ENCODE measurements at places on chromosomes 6 and 20. TPM values are rescaled to one million over a fixed set of nuclear protein-coding genes. Genes with fewer than 3 reads are reported as not detected.

DNA sequence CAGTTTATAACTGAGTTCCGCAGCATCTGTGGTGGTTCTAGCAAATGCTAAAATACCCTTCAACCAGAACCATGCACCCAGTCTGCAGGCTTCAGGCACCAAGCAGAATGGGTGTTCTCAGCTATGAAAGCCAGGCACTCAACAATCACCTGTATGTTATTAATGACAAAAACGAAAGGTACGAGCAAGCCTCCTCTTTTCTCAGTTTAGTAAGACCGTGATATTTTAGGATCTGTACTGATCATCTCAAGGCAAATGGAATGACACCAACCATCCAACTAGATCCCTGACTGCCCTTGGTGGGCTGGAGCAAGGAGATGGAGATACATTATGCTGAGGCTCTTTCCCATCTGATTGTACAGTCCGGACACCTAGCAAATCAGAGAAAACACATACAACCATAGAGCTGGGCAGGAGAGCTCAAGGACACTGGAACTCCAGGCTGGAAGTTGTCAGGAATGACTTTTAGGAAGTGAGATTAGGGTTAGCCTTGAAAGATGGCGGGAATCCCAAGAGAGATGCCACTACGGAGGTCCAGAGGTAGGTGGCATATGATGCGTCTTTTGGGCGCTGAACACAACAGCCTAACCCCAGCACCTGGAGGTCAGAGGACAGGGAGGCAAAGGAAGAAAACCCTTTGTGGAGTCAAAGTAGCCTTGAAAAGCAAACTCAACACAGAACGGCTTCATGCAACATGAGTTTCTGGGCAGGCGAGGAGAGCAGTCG is 33.4 kb downstream of the SLC23A2 start:
- DNase-seq: no peak

MATN4 gene
- 0.02 TPM for polyA plus RNA-seq

DNA sequence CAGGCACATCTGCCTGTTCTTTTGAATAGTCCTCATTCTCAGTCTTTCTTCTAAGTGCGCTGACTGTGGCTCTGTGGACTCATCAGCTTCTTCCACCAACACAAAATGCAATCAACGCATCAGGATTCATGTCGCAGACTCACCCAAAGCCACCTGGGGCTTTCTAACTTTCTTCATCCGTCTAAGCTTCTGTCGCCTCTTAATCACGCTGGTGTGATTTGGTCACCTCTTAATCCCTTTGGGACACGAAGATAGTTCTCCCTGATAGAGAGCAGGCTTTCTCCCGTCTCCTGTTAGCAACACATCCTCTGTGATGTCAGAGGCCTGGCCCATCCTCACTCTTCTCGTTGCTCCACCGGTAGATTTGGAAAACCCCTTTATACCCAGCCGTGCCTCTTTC is 78.0 kb upstream of the FOXQ1 start:
- no peak for DNase-seq

RIPPLY2 gene
- not detected for polyA plus RNA-seq

DNA sequence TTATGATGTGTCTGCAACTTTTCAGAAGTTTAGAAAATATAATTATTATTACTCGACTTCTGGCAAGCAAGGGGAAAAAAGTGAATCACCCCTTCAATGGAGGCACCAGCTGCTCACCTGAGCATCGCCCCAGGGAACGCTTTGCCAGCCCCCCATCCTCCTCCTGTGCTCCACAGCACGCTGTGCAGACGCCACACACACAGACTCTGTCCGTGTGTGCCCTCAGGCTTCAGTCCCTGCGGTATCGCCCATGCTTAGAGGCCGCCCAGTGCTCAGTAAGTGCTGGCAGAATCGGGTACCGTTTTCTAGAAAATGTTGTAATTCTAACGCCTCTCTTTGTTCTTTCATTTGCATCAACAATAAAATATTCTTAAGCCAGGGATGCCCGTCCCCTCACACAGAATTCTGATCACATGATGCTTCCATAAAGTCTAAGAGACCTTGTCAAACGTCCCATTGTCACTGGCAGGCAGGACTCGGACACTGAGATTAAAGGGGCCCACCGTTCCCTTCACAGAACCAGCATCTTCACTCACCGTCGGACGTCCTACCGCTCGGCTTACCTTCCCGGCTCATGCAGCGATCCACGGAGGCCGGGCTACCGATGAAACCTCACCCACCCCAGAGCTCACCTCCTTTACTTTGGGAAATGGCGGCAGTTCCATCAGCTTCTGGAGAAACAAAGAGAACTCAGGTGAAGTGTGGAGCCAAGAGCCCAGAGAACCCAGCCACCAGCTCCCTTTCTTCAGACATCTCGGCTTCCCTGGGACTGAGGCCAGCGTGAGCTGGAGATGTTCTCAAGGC is 105.5 kb downstream of the DLL1 start:
- DNase-seq: no peak

- no peak for DNase-seq
Observed at GRCh38 chr6:27631609-27631916, 158.7 kb upstream of the ZNF184 start.

- no peak for DNase-seq
Observed at GRCh38 chr6:113607821-113608545, 249.2 kb upstream of the MARCKS start.

DNA sequence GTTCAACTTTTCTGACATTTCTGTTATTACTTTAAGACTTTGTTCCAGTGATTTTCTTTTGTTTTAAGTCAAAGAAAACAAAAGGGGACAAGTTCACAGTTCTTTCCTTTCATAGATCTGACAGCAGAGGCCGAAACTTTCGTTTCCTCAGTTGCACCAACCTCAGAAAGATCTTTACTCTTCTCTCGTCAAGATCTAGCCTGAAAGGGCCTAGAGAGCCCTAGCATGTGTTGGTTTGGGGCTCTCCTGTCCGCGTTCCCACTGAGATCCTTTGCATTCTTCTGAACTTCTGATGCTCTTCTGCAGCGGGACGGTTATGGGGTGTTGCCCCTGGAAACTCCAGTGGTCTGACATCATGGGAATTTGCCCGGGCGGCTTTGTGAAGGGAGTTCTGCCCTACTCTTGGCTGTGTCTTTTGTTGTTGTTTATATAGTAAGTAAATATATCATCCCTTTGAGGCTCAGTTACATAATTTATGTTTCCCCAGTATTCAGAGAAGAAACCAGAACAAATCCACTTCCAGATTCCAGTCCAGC is 129.1 kb downstream of the SASH1 start:
- peak; percentile 50 for DNase-seq

GRCh38 chr6:106223300-106223930 is 102.1 kb downstream of the ATG5 start:
- peak; percentile 69 for DNase-seq

TRMT6 gene
- 17.1 TPM for polyA plus RNA-seq

DNA sequence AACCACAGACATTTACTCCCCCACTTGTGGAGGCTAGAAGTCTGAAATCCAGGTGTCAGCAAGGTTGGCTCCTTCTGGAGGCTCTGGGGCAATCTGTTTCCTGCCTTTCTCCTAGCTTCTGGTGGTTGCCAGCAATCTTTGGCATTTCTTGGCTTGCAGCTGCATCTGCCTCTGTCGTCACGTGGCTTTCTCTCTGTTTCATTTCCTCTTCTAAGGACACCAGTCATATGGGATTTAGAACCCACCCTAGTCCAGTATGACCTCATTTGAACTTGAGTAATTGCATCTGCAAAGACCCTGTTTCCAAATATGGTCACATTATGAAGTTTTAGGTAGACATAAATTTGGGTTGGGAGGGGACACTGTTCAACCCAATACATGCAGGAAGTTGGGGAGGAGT is 56.2 kb upstream of the EPB41L1 start:
- peak; percentile 63 for DNase-seq

- no peak for DNase-seq
Observed at GRCh38 chr20:62337558-62338293, 29.4 kb downstream of the LAMA5 start.

DNA sequence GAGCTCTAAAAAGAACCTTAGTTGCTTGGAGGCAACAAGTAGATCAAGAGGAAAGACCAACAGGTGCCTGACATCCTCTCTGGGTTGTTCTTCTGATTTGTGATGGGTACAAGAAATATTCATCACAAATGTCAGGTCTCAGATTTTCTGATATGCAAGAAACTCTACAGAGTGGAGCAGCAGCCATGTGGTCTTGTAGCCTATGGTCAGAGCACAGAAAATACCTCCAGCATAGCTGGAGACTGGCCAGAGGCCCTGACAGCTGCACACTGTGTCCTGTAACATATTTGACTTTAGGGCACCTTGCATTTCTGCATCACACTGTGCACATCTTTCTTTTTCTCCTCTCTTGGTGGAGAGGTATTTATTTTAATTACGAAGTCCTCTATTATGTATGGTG is 116.3 kb downstream of the GMPR start:
- no peak for DNase-seq

DNA sequence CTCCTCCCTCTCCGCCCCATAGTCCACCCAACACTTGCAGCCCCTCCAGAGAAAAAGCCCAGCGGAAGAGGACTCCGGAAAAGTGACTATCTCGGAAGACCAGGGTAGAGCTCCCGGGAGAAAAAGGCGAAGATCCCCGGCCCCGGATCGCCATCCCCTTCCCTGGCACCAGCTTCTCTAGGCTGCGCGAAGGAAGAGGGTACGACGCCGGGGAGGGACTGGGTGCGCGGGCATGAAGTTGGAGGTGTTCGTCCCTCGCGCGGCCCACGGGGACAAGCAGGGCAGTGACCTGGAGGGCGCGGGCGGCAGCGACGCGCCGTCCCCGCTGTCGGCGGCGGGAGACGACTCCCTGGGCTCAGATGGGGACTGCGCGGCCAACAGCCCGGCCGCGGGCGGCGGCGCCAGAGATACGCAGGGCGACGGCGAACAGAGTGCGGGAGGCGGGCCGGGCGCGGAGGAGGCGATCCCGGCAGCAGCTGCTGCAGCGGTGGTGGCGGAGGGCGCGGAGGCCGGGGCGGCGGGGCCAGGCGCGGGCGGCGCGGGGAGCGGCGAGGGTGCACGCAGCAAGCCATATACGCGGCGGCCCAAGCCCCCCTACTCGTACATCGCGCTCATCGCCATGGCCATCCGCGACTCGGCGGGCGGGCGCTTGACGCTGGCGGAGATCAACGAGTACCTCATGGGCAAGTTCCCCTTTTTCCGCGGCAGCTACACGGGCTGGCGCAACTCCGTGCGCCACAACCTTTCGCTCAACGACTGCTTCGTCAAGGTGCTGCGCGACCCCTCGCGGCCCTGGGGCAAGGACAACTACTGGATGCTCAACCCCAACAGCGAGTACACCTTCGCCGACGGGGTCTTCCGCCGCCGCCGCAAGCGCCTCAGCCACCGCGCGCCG is 822 bp downstream of the FOXQ1 start:
- no peak for DNase-seq

- DNase-seq: no peak
Observed at GRCh38 chr6:99802396-99803031, 191.5 kb downstream of the MCHR2 start.

DNA sequence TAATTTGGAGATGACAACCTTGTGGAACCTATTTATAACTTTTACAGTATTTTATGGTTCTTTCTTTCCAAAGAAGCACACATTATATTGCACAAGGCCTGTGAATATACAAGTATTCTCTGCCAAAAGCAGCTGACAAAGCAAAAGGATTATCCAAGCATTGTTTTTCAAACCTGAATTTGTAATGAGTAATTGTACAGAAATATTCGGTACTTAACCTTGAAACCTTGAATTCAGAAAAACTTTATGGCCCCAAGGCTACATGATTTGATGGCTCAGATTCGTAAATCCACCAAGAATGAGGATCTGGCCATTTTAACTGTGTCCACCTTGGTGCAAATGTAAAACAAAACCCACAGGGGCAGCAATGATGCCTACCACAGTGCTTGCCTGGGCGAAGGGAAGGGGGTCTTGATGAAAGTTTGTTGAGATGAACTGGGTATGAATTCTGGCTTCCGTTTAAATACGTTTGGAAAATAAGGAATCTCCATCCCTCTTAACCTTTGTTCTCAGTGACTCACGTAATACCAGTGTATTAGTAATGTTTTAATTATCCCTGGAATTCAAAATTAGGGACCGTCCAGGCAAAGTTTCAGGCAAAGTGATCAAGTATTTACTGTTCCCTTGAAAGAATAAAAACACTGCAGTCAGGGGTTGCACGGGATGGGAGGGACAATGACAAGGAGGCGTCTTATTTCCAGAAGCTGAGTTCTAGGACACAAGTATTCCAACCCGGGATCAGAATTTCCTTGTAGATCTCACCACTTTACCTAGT is 2.7 kb upstream of the RBM24 start:
- peak; percentile 83 for DNase-seq

DNA sequence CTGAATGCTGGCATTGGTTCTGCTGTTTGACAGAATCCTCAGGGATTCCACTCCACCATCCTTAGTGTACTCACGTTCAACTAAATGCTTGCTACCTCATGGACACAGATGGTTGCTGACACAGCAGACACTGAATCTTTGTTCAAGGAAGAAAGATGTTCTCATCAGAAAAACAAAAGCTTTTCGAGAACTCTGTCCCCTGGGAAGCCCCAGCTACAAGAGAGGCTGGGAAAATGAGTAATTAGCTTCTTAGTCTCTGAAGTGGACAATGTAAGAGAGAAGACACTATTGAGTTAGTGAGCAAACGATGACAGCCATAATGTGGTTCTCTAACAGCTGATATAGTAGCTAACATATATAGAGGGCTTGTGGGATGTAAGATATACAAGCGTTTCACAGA is 30.9 kb upstream of the ENPP5 start:
- DNase-seq: no peak

FOXF2 gene
- polyA plus RNA-seq: 42.5 TPM

- DNase-seq: peak; percentile 15
Observed at GRCh38 chr6:7761051-7761450, 35.2 kb downstream of the BMP6 start.

LPA gene
- polyA plus RNA-seq: not detected

GRCh38 chr6:164795056-164795815 is 514.2 kb downstream of the C6orf118 start:
- DNase-seq: no peak

- no peak for DNase-seq
Observed at GRCh38 chr6:33252759-33253158, 18.9 kb downstream of the VPS52 start.

- DNase-seq: peak; percentile 84
Observed at GRCh38 chr6:138428944-138429598, 25.0 kb downstream of the HEBP2 start.

GRCh38 chr6:108407904-108408827 is 113.3 kb downstream of the AFG1L start:
- peak; percentile 42 for DNase-seq

- no peak for DNase-seq
Observed at GRCh38 chr6:15392182-15392581, 146.3 kb downstream of the JARID2 start.

DNA sequence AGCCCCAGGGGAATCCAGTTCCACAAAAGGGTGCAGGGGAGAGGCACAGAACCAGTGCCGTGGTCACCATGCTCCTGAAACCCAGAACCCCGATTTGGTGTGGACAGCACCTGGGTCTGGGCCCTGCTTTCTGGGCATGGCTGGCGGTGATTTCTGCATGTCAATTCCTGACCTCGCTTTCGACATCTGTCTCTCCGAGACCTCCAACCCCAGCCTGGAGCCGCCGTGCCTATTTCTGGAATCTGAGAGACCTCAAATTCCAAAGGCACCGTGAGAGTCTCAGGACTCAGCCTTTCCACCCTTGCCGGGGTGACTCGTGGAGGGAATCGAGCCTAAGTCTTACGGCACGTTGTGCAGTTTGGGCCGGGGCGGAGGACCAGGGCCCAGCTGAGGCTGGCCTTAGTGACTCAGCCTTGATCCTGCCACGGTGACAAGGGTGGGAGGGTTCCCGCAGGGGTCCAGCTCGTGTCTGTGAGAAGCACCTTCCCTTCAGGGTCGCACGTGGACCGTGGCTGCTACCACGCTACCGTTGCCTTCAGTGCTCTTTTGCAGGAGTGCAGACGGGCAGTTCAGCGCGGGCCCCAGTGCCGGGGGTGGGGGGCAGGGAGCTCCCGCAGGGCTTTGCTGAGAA is 133.7 kb downstream of the PXDC1 start:
- DNase-seq: no peak

Data from fibroblast of lung (primary cell).